Osteocyte (in vitro differentiated cells): ENCODE measurements at places on chromosomes 11 and 22.

DNA sequence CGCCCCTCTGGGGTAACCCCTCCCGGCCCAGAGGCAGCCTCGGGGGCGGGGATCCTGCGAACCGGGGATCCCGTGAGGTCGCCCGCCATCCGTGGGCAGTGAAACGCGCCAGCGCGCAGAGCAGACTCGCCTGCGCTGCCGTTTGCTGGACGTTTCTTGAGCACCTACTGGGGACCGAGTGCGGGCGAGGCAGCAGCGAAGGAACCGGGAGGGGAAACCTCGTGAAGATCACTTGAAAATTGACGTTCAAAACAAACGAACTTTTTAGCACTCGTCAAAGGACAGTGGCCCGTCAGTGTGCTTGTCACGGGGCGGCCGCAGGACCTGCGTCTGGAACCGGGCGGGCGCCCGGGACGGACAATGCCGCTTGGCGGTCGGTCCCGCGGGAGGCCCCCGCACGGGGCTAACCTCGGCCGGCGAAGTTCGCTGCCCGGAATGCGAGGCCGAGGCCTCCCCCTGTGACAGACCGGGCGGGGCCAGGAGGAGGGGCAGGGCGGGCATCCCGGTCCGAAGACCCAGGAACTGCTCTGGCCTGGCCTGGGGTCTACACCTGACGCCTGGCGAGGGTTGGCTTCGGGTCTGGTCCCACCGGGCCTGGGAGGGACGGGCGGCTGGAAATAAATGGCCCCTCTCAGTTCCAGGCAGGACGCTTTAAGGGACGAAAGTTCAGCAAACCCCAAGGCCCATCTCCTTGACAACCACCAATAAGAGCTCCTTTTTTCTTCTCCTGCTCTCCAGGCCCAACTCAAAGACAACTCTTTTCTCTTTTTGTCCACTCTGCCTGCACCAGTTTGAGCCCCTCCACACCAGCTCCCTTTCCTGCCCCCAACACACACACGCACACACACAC, 723 bp upstream of the SCUBE1 start:
- no peak for DNase-seq

DNA sequence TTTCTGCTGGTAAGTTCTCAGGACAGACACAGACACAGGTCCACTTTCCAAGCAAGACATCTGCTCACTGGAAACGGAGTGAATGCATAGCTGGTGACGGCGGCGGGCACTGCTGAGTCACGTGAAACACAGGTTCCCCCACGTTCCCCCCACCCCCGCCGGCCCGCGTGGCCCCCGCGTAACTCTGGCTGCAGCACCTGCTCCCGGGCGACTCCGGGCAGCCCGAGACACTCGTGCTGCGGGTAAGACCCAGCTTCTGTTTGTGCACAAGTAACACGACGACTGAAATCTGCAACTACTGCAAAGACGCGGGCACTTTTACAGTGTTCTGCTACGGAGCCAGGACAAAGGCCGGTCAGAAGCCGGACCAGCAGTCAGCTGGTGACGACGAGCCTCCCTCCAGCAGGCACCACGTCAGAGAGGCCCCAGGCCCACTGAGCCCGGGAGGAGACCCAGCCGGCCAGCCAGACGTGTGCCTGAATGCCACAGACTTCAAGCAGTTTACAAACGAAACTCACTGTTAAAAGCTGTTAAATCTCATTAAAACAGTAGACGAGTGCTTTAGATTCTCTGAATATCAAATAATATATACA, 12.9 kb upstream of the ARFGAP3 start:
- DNase-seq: no peak

GRCh38 chr11:8091721-8092120, 10.7 kb downstream of the TUB start:
- DNase-seq: no peak

DNA sequence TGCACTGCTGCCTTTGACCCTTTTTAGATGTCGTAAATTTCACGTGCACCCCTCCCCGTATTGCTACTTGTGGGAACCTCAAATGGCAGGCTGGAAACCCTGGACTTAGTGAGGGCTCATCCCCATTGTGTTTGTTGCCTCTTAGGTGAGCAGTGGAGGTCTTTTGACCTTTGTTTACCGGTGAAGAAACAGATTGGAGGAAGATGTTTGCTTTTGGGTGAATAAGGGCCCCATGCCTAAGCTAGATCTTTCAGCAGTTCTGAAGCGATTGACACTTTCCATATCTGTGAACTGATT, 782 bp downstream of the SMARCB1 start:
- DNase-seq: no peak

- no peak for DNase-seq
These were observed 584.3 kb downstream of the BRD1 start for GRCh38 chr22:49243335-49243734.
